ENCODE measurements at places on chromosomes 2 and 18.
A peak's percentile ranks its signal among the peaks of the same experiment; 100 is the strongest.

DNA sequence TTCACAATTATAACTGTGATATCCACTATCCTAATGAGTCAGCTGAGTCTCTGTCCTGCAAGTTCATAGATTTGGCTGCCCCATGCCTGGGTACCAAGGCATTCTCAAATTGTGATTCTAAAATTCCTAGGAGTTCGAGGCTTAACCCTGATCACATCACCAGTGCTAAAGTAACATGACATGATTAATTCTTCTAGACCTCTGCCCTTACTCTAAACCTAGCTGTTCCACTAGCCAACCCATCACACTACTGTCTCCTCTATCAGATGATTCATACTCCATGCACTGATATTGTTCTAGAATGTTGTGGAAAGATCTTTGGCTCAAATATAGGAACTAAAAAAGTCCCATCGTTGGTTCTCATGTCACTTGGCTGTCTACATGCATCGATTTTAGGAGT, 487.6 kb downstream of the PIK3C3 start:
- DNase-seq: no peak

DNA sequence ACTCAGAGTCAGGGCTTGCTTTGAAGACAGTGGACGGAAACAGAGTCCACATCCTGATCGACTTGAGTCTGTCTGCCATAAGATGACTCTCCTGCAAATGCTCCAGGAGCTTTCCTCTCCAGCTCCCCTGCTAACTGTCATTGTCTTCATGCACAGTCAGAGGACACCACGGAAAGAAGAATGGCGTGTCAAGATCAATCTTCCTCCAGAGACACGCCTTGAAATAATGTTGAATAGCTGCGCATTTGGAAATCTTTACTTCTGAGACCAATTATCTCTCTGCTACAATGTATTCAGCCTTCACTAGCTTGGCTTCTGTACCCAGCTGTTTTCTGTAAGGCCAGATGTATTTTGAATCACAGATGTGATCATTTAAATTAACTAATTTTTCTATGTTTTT, 457.2 kb downstream of the CDH2 start:
- no peak for DNase-seq

GRCh38 chr2:212242724-212243123, 295.9 kb downstream of the ERBB4 start:
- no peak for DNase-seq

DNA sequence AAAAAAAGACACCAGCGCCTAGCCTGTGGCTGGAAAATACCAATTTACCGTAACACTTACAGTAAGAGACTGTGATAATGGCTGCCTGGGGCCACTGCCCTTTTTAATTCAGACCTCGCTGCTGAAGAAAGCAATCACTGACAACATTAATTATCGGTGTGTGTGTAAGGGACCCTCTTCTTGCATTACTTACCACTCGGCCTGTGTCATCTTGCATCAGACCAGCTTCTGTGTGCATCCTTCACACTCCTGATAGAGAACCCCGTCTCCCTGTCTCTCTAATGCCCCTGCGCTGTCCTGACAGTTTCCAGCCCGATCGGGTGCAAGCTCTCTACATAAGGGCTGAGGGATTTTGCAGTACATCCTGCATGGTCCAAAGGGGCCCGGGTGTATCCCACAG, 124.4 kb downstream of the ZNF516 start:
- no peak for DNase-seq

DNA sequence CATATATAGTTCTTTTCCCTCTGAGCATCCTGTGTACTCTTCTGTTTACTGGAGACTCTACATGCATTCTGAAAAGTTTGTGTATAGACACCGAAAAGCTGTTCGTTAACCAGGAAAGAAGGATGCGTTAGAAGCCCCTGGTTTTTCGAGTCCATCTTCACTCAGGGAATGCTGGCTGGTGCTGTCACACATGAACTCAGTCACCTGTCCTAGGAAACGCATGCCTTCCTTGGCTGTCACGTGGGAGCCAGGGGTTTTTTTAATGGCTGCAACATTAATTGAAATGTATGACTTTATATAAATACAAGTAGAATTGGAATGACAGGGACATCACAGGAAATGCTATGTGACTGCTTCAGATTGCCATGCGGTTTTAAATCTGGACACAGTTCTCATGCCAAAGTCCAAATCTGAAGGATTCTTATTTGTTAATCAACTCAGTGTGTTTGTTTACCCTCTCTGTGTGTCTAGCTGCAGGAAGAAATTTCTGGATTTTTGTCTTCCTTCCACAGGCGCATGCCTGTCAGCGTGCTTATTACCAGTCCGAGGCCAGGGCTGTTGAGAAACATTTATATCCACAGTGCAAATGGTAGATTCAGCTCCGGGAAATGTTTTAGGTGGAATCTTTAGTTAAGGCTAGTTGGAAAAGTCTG, 2.6 kb downstream of the RAMP1 start:
- DNase-seq: no peak

GRCh38 chr18:50624981-50625380, 65.1 kb downstream of the MAPK4 start:
- DNase-seq: no peak

GRCh38 chr2:170354855-170355780, 177.2 kb downstream of the MYO3B start:
- peak; percentile 97 for DNase-seq

- DNase-seq: no peak
Observed at GRCh38 chr2:229408962-229409361, 137.9 kb upstream of the PID1 start.

GRCh38 chr2:240728827-240729226, 37.2 kb downstream of the AQP12A start:
- DNase-seq: no peak

- no peak for DNase-seq
Observed at GRCh38 chr2:36572054-36572718, 25.8 kb downstream of the FEZ2 start.

GRCh38 chr2:110157153-110157793, 41.7 kb upstream of the MALL start:
- DNase-seq: peak; percentile 26

All from NCI-H748 treated with DMSO at 0.1 percent for 48 hours (cell line).